ENCODE measurements at places on chromosomes 16 and 17.
A peak's percentile ranks its signal among the peaks of the same experiment; 100 is the strongest.

DNA sequence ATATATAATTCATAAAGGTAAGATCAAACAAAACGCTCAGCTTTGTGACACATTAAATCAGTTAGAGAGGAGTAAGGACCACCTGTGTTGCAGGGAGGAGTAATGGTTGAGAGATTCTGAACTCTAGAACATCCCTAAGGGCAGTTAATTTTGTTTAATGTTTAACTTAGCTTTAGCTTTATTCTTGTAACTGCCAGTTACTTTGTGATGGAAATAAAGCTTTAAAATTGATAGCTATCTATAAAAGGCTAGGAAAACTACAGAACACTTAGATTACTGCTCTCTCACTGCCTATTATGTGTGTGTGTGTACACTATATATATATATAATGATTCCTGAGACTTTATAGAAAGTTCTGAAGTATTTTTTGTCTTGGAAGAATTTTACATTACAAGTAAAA, 37.8 kb downstream of the PTRH2 start:
- DNase-seq: no peak

GRCh38 chr17:28983286-28984230, 22.3 kb downstream of the SEZ6 start:
- DNase-seq: no peak

DNA sequence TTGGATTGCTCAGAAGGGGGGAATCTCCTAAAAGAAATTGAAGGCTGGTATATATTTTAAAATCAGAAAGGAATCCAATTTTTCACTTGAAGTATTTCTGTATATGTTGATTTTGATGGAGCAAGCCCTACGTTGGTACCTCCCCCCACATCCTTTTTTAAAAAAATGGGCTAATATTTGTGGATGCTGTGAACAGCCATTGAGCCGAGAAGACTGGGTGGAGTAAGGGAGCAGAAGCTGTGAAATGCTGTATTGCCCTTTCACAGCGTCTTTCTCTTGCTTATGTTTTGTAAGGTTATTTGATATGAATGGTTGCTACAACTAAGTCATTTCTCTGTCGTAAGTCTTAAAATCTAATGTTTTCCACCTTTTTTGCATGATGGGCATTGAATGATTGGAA, 2.3 kb downstream of the PAFAH1B1 start:
- no peak for DNase-seq

GRCh38 chr16:69107316-69107962, 2.0 kb downstream of the HAS3 start:
- no peak for DNase-seq

GRCh38 chr16:81996664-81997509, 14.4 kb downstream of the SDR42E1 start:
- no peak for DNase-seq

GRCh38 chr17:52827526-52827925, 669.0 kb upstream of the CA10 start:
- no peak for DNase-seq

GRCh38 chr17:15031975-15032374, 233.2 kb downstream of the PMP22 start:
- DNase-seq: no peak

- DNase-seq: no peak
Measured at GRCh38 chr16:23406546-23407240, 46.3 kb downstream of the COG7 start.

GRCh38 chr17:70278844-70279462, 109.6 kb downstream of the KCNJ2 start:
- DNase-seq: no peak

GRCh38 chr16:28326881-28327610, 34.7 kb downstream of the SBK1 start:
- DNase-seq: peak; percentile 69

GRCh38 chr17:44061446-44061845, 5.0 kb downstream of the LSM12 start:
- DNase-seq: no peak

- DNase-seq: no peak
Measured at GRCh38 chr17:49148171-49148570, 15.6 kb downstream of the B4GALNT2 start.

DNA sequence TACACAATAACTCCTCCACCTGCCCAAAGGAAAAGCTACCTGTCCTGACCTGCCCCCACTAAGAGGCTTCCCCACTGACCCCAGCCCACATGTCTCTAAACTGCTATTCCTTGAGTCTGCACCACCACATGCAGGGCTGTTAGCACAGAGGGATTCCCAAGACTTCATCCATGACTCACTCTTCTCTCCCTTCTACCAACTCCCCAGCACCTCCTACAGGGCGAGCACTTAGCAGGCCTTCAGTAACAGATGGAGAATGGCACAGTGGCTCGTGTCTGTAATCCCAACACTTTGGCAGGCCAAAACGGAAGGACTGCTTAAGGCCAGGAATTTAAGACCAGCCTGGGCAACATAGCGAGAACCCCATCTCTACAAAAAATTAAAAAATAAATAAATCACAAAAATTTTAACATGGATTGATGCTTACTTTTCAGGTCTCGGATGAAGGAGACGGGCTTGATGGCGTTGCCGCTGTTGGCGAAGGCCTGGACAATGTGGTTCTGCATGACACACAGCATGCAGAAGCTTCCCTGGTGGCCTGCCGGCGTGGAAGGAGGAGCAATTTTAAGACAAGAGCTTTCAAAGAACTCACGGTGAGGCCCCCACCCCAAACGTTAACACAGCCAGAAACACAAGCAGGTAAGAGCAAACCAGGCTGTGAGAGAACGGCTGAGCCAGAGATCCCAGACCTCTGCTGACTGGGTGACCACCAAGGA, 12.0 kb downstream of the USP36 start:
- DNase-seq: peak; percentile 18

DNA sequence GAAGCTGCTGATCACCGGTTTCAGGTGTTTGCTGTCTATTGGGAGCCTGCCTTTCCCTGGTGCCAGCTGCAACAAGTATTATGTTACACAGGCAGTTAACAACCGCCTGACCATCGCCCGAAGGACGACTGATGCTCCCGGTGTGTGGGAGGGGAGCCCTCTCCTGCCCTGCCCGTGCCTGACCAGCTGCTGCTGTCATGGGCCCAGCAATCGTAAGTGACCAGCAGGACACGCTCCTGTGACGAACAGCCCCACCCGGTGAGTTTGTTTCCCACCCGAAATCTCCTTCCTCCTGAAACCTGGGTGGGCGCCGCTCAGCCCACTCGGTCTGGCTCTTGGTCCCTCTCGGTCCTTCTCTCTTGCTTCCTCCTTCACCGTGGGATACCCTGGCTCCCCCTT, 17.9 kb upstream of the UBE2I start:
- DNase-seq: no peak

GRCh38 chr17:55962951-55963401, 190.3 kb upstream of the ANKFN1 start:
- DNase-seq: no peak

Data from stimulated activated CD4-positive, alpha-beta T cell treated with anti-CD3 and anti-CD28 coated beads, Interleukin-1b, Interleukin-23, amount 100 ng/mL, for 48 hours (primary cell).